ENCODE measurements at places on chromosomes 16 and 17.

DNA sequence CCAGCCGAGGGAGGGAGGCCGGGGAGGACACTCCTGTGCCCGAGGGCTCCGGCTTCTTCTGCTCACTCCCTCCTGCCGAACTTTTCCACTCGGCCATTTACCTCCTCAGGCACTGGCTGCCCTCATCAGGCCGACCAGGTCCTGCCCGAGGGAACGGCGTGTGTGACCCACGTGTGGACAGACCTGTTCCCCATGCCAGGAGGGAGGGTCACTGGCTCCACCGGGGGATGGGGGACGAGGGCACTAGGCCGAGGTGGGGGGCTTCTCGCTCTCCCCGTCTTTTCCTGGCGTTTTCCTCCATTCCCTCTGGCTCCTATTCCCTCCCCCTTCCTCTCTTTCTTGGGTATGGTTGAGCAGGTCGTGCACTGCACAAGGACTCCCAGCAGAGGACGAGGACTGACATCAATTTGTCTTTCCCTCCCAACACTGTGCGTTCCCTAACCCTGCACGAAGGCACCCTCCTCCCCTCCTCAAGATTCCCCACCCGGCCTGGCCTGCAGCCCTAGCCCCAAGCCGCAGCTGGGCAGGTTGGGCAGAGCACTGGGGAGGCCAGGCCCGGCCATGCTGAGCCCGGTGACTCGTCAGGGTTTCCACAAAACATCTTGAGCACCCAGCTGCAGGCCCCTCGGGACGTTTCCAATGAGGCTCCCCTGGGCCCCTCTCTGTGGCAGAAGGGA, 3.2 kb upstream of the IL17C start:
- no peak for DNase-seq
- H3K27ac ChIP-seq = no peak overlapping the region
- peaks cover 15% of the 10 kb centered on the region for H3K36me3 ChIP-seq
- H3K4me3 ChIP-seq = peak overlapping the region; percentile 38
- peaks cover 2% of the 10 kb centered on the region for H3K27me3 ChIP-seq

DNA sequence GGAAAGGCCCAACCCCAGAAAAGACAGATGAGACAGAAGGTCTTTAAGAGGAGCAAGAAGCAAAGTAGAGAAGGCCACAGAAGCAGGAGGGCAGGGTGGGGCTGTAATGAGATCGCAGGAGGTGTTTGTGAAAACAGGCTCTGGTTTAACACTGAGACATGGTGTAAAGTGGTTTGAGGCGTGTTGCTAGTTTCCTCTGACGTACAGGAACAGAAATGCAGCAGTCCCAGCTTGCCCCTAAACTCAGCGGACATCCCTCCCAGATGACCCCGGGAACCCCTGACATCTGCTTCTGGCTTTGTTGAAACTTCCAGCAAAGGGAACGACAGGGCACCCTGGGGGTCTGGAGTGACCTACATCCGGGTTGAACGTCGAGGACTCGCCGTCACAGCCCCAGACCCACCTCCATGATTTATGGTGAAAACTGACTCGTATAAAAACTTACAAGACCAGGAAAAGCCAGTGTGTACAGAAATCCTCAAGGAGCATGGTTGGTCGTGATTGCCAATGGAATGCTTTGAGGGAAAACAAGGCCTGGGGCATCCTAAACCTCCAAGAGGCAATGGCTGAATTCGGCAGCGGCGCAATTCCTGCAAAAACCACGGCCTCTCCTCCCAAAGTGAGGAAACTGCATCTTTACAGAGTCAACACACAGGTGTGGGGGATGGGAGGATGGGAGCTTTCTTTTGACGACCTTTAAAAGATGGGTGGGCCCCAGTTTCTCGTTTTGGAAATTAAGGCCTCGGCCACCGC, 25.8 kb downstream of the LITAF start:
- peaks cover 4% of the 10 kb centered on the region for H3K36me3 ChIP-seq
- H3K27ac ChIP-seq = peak overlapping the region; percentile 64
- DNase-seq = no peak
- peaks cover 2% of the 10 kb centered on the region for H3K4me1 ChIP-seq
- no peak overlapping the region for H3K4me3 ChIP-seq

- H3K27ac ChIP-seq = no peak overlapping the region
- H3K4me1 ChIP-seq = no peaks in the 10 kb centered on the region
- no peak for DNase-seq
- H3K4me3 ChIP-seq = no peak overlapping the region
- no peaks in the 10 kb centered on the region for H3K27me3 ChIP-seq
Observed at GRCh38 chr17:13197586-13197985, 179.8 kb upstream of the ELAC2 start.

DNA sequence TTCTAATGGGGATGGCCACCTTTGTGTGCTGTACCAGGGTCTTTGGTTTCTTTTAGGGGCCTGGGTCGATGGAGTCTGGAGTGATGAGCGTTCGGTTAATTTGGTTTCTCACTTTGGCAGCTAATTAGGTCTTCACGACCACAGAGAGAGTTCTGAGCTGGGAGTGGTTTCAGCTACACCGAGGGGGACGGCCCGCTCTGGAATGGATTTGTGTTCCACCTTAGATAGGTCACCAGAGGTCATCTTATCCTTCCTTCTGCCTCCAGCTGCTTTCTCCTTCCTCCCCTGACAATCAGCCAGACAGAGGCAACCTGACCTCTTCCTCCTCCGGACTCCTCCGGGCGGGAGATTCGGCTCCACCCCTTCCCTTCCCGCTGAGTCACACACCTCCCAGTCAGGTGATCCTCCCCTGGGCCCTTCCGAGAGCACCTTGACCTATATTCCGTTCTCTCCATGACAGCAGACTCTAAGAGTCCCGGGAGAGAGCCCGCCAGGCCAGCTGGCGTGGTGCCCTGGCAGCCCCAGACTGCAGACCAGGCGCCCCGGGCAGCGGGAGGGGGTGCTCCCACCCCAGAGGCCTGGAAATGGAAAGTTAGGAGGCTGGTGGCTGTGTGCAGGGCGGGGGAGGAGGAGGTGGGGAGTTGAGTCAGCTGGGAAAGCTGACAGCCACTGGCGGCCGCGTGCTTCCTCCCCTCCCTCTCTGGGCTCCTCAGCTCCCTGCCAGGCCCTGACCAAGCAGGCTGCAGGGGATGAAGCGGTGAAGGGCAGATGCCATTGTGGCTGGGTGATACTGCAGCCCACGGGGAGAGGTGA, 44.7 kb downstream of the CHD9 start:
- H3K4me1 ChIP-seq = peaks cover 10% of the 10 kb centered on the region
- DNase-seq = peak; percentile 75
- peak overlapping the region; percentile 97 for H3K27ac ChIP-seq
- H3K27me3 ChIP-seq = no peaks in the 10 kb centered on the region

- no peak for DNase-seq
- no peaks in the 10 kb centered on the region for H3K4me1 ChIP-seq
- no peak overlapping the region for H3K4me3 ChIP-seq
Observed at GRCh38 chr17:81126281-81127132, 38.8 kb upstream of the PVALEF start.

- no peaks in the 10 kb centered on the region for H3K36me3 ChIP-seq
- no peaks in the 10 kb centered on the region for H3K4me1 ChIP-seq
- no peak overlapping the region for H3K27ac ChIP-seq
- DNase-seq = no peak
- no peaks in the 10 kb centered on the region for H3K27me3 ChIP-seq
- H3K4me3 ChIP-seq = no peak overlapping the region
Observed at GRCh38 chr16:51440131-51440889, 289.2 kb upstream of the SALL1 start.

DNA sequence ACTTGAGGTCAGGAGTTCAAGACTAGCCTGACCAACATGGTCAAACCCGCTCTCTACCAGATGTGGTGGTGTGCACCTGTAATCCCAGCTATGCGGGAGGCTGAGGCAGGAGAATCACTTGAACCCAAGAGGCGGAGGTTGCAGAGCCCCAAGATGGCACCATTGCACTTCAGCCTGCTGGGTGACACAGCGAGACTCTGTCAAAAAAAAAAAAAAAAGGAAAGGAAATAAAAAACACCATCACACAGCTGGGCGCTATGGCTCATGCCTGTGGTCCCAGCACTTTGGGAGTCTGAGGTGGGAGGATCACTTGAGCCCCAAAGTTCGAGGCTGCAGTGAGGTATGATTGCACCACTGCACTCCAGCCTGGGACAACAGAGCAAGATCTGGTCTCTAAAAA, 13.3 kb upstream of the SBK1 start:
- no peak overlapping the region for H3K4me3 ChIP-seq
- H3K27me3 ChIP-seq = no peaks in the 10 kb centered on the region
- H3K27ac ChIP-seq = no peak overlapping the region
- H3K4me1 ChIP-seq = no peaks in the 10 kb centered on the region
- H3K36me3 ChIP-seq = no peaks in the 10 kb centered on the region
